ENCODE measurements at places on chromosomes 2 and 18.

DNA sequence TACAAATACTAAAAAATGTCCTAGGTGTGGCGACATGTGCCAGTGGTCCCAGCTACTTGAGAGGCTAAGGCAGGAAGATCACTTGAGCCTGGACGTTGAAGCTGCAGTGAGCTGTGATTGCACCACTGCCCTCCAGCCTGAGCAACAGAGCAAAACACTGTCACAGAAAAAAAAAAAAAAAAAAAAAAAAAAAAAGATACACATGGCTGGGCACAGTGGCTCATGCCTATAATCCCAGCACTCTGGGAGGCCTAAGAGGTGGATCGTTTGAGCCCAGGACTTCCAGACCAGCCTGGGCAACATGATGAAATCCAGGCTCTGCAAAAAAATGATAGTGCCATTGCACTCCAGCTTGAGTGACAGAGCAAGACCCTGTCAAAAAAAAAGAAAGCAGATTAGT is 13.7 kb downstream of the KANSL1L start:
- no peak for DNase-seq

- DNase-seq, result no peak
Measured at GRCh38 chr2:214322662-214323061, 88.2 kb upstream of the VWC2L start.

DNA sequence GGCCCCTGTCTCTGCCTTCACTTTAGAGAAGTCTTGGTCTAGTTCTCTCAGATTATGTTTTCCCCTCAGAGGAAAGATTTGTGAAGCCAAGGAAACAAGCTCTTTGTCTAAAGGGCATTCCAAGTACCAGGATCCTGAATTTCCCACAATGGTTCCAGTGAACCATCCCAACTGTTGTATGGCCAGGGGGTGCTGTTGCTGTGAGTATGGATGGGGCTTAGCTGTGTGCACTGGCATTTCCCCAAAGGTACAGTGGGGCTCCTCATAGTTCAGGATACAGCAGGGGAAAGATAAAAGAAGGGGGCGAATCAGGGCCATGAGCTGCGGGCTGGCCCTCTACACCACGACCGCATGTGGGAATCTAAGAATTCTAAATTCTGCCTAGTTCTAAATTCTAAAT is 1154.0 kb upstream of the FANCL start:
- no peak for DNase-seq

- no peak for DNase-seq
Measured at GRCh38 chr2:157301307-157301706, 24.3 kb downstream of the ERMN start.

DNA sequence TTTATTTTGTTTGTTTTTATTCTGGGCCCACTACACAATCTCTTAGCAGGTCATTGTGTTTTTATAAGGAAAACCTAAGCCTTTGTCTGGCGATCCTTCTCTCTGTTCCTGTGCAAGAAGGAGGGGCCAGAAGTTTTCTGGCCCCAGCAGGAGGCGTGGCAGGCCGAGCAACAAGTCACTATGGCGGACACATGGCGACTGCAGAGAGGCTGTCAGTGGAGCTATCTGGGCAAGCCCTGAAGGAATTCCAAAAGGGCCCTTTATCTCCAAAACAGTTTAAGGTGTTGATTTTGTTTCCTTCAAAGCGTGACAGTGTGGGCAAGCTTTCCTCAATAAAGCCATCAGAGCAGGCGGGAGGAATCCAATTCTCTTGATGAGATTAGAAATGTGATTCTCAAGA is 118.8 kb upstream of the CTAGE1 start:
- DNase-seq, result no peak

- no peak for DNase-seq
Measured at GRCh38 chr18:14919666-14920065, 171.7 kb downstream of the ANKRD30B start.

GRCh38 chr2:239521518-239521815 is 120.6 kb upstream of the HDAC4 start:
- DNase-seq, result no peak

- DNase-seq, result no peak
Measured at GRCh38 chr2:208093128-208093527, 31.2 kb downstream of the CRYGD start.

- DNase-seq, result peak; percentile 4
Measured at GRCh38 chr18:35143622-35144596, 96.9 kb upstream of the ZNF397 start.

GRCh38 chr2:178363252-178363651 is 87.7 kb downstream of the PRKRA start:
- no peak for DNase-seq

- DNase-seq, result no peak
Measured at GRCh38 chr2:62919041-62919440, 131.6 kb upstream of the OTX1 start.

GRCh38 chr2:165793779-165794535 is at the start of gene GALNT3:
Gene GALNT3, minus strand, starts transcription at chr2:165794247. Its CDS starts 23,547 bp downstream, at chr2:165770700.
- DNase-seq, result no peak

- no peak for DNase-seq
Measured at GRCh38 chr18:43275546-43275945, 1.7 kb downstream of the SYT4 start.

- DNase-seq, result no peak
Measured at GRCh38 chr2:42752314-42752713, 11.6 kb downstream of the OXER1 start.

DNA sequence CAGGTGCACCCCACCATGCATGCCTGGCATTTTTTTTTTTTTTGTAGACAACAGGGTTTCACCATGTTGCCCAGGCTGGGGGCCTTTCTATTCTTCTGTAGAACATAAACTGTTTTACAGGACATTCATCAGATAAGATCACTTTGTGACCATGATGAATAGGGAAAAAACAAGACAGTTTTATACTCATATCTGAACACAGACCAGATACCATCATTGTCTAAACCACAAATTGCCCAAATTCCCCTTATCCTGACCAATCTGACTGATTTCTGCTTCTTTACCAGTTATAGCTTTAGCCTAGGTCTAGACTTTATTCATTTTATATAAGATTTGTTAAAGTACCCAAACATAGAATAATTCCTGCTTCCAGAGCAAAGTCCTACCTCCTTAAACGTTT is 1699.3 kb upstream of the TMEFF2 start:
- no peak for DNase-seq

GRCh38 chr2:20806286-20806685 is 16.6 kb downstream of the LDAH start:
- DNase-seq, result no peak

DNA sequence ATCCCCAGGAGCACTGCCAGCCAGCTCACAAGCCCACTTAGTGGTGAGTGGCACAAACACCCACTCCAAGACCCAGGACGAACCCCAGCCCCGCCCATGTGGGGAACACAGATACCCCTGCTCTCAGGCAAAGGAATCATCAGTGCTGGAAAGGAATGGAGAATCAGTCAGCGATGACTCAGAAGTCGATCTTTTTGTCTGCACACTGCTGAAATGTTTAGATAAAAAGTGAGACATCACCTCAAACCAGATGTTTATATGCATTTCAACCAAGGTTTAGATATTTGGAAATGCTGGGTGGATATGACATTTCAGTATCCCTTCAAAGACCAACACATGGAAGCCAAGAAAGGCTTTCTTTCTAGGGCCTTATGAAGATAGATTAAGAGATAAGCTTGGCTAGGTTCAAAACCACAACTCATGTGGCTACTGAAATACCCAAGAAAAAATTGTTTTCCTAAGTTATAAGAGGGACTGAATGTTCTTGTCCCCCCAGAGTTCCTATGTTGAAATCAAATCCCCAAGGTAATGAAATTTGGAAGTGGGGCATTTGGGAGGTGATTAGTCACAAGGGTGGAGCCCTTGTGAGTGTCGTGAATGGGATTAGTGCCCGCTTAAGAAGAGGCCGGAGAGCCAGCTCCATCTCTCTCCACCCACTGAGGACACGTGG is 43.7 kb downstream of the POU3F3 start:
- no peak for DNase-seq

DNA sequence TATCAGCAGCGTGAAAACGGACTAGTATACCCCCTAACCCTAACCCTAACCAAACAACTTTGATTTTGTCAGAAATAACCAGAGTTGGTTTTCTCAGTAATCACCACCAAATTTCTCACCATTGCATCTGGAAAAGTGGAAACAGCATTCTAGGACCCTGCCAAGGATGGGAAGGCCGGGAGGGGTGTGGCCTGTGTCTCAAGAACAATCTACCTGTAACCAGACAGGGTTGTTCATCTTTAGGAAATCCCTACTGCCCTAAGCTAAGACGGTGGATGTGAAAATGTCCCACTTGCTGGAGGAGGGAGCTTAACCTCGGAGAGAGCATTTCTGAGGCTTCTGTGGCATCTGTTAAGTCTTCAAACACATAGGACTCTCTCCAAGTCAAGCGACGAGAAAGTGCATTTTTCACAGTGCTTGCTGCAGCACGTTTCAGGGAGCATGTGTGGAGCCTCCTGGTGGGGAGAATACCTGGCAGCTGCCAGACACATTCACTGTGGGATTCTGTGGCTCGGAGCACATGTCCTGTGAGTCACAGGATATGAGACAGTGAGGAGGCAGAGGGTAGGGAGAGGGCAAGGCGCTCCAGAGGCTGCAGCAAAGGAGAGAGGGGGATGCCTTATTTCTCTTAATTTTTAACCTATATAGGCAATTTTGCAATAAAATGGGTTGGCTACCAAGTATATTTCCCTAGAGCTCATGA is 207.5 kb downstream of the SPP2 start:
- DNase-seq, result no peak

DNA sequence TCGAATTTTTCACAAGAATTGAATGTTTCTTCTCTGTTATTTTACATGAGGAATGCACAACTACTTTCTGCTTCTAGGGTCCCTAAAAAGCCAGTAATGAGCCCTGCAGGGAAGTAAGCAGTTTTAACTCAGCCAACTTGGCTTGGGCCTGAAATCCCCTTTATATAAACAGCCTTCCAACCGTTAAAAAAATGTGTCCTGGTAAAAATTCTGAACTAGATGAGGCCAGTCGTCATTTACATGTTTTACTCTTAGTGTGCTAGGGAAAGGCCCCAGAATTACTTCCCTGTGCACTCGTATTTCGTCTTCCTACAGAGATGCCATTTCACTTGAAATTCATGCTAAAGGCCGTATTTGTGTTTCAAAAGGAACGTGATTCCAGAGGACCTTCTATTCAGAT is 42.4 kb upstream of the RPE start:
- DNase-seq, result no peak

- DNase-seq, result no peak
Measured at GRCh38 chr2:241799522-241800197, 9.3 kb upstream of the NEU4 start.

GRCh38 chr18:36095936-36096519 is 28.7 kb upstream of the RPRD1A start:
- no peak for DNase-seq

DNA sequence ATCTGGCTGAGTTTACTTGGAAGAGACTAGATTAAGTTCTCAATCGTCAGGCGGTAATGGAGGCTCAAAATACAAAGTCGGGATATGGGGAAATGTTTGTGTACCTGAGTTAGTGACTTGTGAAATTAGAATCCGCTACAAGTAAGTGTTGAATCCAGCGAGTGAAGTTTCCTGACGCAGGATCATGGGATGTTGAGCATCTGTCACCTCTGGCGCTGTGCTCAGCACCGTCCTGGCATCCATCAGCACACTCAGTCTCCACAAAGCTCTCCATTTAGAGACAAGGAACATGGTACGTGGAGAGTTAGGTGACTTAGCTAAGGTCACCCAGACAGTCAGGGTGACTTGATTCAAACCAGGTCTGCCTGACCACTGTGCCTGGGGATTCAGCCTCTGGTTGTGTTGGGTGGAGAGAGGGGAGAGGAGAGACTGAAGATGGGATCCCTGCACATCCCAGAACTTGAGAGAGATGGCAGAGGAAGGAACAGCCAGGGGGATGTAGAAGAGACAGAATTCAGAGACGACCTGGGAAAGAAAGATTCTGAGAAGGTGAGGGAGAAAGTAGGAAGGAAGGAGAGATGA is 251.2 kb downstream of the ACKR3 start:
- no peak for DNase-seq

DNA sequence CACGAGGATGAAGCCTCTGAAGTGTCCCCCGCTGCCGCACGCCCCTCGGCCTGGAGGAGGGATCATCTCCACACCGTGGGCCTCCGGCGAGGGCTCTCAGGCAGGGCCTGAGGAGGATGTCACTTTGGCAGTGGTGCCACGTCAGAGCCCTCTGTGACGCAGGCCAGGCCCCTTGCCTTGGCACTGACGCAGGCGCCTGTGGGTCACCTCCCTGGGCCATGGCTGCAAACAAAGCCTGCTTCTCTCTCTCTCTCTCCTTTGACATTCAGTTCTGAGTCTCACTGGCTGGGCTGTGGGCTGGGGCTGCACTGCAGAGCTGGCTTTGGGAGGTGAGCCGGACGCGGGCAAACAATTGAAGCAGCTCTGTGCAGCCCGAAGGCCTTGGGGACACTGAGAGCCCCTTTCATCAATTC is 273.7 kb downstream of the TWIST2 start:
- no peak for DNase-seq

DNA sequence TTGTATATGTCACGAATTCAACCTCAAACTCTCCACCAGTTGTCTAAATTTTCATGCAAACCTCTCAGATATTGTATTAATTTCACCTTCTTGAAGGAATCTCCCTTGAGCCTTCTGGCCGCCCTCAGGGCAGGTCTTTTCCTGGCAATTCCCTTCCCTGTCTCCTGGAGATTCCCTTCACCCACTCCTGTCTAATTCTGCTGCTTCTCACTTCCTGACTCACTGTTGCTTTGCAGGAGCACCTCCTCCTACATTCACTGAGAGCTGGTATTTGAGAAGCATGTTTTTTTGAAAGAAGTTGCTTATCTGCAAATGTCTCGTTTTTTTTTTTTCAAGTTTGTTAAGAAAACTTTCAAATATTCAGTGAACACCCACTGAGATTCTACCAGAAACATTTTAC is 79.9 kb upstream of the OTOS start:
- DNase-seq, result no peak

- DNase-seq, result no peak
Measured at GRCh38 chr2:54889053-54889452, 161.2 kb downstream of the RTN4 start.

Measured in activated CD4-positive, CD25-positive, alpha-beta regulatory T cell (primary cell).